ENCODE measurements at places on chromosomes 7 and 10. TPM values are rescaled to one million over a fixed set of nuclear protein-coding genes. Genes with fewer than 3 reads are reported as not detected.

PRKAR2B gene
- 41.2 TPM for polyA plus RNA-seq

OPN1SW gene
- polyA plus RNA-seq: 2.2 TPM

LIPK gene
- polyA plus RNA-seq: not detected

OR6V1 gene
- not detected for polyA plus RNA-seq

TRIM73 gene
- 7.6 TPM for polyA plus RNA-seq

GAD2 gene
- 2.9 TPM for polyA plus RNA-seq

CALML5 gene
- not detected for polyA plus RNA-seq

MINDY4 gene
- polyA plus RNA-seq: 12.2 TPM

CPED1 gene
- 43.4 TPM for polyA plus RNA-seq

FAM25C gene
- not detected for polyA plus RNA-seq

NCF1 gene
- polyA plus RNA-seq: 1.2 TPM

FAM241B gene
- 10.9 TPM for polyA plus RNA-seq

TSPAN12 gene
- polyA plus RNA-seq: 188 TPM

CHST12 gene
- polyA plus RNA-seq: 8.9 TPM

CAMK2B gene
- polyA plus RNA-seq: 1.7 TPM

DNA sequence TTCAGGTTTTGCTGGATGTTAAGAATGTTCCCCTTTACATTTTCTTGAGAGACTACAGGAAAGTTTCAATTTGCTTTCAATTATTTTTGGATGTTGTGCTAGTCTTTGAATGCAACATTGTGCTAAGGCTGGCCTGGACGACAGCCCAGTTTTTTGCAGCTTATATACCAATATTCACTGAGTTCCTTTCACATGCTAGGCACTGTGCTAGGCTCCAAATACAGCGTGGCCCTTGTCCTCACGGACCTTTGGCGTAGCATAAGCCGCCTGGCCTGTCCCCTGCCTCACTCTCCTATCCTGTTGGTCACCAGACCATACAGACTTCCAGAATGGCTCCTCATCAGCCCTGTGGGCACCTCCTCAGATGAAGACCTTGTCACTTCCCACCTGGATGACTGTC lies 19.5 kb upstream of the HSPA12A start:
- no peak for DNase-seq

DNA sequence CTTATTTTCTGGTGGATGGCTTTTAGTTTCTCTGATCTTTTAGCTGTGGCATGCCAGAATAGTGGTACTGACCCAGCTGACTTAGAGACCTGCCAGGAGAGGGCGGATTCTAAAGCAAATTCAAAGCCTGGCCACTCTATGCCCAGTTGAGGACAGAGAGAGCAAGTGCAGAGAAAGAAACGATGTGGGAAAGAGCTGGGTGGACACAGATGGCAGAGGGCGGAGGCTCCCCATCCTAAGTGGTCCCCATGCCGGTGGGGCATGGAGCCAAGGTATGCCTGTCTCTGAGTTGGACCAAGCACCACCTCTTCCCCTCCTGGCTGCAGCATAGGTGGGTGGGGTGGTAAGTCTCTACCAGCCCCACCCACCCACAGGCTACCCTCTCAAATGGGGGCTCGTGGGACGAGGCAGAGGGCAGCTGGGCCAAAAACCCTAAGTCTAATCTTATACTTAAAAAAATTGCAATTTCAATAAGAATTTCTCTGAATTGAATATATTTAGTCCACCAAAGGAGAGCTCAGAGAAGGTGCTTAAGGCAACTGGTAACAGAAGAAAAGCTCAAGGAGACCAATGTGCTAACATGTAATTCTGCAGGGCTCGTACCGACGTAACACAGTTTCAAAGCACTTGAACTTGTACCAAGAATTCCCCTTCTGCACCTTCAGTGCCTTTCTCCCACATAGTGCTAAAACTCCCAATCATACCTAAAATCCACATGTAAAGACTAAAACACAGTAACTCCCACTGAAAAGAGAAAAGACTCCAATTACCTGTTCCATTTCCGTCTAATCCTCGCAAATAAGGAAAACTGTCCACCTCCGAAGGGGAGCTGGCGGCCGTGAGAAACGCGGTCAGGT lies 85.7 kb upstream of the NMT2 start:
- peak; percentile 3 for DNase-seq

GRCh38 chr7:610531-611280 lies 91.1 kb upstream of the PDGFA start:
- no peak for DNase-seq

GRCh38 chr10:34046506-34047034 lies 712.1 kb upstream of the NRP1 start:
- no peak for DNase-seq

DNA sequence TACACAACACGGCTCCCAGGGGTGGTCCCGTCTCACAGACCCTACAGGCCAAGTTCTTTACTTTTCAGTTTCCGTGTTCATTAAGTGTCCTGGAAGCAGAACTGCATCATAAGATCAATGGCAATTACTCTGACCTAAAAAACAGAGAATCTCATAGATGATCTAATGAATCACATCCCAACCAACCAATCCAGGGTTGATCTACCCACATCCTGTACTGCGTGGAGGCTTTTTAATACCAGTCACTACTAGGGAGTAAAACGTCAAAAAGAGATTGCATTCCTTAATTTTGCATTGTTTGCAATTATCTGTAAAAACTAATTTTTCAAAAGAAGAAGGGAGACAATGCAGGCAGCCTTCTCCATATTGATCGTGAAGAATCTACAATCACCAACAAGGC lies 72.6 kb downstream of the PARD3 start:
- DNase-seq: no peak

GRCh38 chr7:100483090-100483721 lies 521 bp upstream of the NYAP1 start:
- peak; percentile 66 for DNase-seq

- no peak for DNase-seq
These were observed 22.9 kb upstream of the ANTXRL start for GRCh38 chr10:46263831-46264268.

- DNase-seq: peak; percentile 55
These were observed 675 bp upstream of the SCD start for GRCh38 chr10:100346351-100346764.

DNA sequence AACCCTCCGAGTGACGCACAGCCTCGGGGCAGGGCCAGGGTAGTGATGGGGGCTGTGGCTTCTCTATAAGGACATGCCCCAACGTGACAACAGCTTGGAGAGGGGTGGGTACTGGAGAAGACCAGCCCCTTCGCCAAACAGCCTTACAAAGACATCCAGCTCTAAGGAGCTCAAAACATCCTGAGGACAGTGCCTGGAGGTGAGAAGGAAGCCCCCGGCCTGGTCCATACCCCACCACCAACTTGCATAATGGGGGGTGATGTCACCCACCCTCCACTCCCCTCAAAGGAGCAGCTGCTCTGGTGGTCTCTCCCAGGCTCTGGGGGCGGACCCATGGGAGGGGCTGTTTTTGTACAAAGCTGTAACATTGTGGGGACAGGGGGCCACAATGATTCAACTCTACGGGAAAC lies 15.1 kb downstream of the PRSS2 start:
- no peak for DNase-seq

GRCh38 chr10:44068716-44069482 lies 316.0 kb downstream of the CXCL12 start:
- DNase-seq: no peak

GRCh38 chr10:88702848-88703597 lies 3.0 kb upstream of the LIPK start:
- DNase-seq: peak; percentile 13

DNA sequence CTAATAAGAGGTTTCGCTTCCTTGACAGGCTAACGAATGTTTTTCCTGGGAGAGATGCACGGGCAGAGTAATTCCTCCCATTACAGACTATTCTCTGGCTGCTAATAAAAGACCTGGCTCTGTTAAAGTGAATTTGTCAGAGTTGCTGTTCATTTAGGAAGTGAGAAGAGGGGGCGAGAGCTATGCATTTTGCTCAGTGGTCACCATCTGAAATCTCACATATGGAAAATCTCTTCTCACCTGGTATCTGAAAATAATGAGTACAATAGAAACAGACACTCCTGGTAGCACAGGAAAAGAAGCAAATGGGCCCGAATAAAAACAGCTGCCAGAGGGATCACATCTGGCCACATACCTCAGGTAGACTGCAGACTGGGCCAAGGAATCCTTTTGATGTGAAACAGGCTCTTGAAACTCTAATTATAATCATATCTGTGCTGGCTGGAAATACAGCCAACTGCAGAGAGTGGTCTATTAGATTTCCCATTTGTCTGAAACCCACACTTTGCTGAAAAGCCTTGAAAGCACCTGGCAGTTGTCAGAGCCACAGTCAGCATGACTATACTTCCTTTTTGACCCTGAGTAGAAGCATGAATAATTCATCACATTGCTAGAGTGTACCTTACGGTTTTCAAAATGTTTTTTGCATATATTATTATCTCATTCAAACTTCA lies 33.6 kb downstream of the AOAH start:
- DNase-seq: no peak

GRCh38 chr7:158777793-158778192 lies 51.5 kb downstream of the ESYT2 start:
- no peak for DNase-seq

DNA sequence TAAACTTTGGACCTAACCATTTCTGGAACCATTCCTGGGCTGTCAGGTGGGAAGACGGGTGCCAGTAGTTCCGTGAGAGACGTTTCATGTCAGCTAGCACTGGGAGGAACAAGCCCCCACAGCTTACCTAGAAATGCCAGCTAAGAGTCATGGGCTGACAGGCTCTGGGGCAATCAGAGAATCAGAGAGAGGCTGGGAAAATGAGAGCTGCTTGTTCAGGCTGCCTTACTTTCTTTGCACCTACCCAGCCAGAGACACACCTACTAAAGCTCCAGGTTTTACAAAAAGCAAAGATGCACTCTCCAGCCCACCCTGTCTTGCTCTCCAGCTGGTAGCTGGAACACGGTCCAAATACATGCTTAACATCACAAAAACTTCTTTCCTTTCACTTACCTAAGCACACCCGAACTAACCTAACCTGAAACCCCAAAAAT lies 688 bp downstream of the PTN start:
- DNase-seq: peak; percentile 27

DNA sequence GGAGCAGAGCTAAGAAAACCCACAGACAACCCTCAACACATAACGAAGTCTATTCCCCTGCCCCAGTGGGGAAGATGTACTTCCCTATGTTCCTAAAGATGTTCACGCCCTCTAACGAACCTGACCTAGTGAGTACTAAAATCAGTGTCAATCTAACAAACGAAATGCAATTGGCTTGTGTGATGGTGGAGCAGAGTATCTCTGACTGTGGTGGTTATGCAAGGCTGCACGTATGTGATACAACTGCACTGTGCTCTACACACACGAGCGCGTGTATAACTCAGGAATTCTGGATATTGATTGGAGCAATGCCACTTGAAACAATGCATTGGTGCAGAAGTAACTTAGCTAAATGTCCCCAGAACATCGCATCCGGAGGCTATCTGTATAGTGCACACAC lies 1.3 kb downstream of the ANKRD16 start:
- DNase-seq: no peak

- peak; percentile 72 for DNase-seq
These were observed 67.8 kb downstream of the EGFR start for GRCh38 chr7:55086413-55087201.

DNA sequence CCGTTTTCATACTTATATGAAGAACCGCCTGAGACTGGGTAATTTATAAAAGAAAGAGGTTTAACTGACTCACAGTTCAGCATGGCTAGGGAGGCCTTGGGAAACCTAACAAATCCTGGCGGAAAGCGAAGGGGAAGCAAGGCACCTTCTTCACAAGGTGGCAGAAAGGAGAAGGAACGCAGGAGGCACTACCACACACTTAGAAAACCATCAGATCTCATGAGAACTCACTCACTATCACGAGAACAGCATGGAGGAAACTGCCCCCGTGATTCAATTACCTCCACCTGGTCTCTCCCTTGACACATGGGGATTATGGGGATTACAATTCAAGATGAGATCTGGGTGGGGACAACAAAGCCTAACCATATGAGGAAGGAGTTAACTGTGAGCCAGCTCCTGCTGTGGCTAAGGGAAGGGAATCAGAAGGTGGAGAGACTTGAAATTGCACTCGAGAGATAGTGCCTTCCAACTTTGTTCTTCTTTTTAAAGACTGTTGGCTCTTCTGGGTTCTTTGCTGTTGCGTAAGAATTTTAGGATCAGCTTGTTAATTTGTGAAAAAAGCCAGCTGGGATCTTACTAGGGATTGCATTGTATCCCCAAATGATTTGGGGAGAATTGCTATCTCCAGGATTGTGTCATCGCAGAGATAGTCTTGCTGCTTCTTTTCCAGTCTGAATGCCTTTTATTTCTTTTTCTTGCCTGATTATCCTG lies 21.0 kb downstream of the OPTN start:
- DNase-seq: no peak

DNA sequence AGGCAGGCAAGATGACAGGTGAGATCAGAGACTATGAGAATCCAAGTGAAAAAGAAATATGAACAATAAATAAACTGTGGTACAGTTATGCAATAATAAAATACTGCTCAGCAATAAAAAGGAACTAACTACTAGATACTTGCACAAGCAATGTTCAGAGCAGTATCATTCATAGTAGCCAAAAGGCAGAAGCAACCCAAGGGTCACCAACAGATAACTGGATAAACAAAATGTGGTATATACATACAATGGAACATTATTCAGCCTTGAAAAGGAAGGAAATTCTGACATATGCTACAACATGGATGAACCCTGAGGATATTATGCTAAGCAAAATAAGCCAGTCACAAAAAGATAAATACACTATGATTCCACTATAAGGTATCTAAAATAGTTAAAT lies 76.9 kb upstream of the KCNIP2 start:
- no peak for DNase-seq

DNA sequence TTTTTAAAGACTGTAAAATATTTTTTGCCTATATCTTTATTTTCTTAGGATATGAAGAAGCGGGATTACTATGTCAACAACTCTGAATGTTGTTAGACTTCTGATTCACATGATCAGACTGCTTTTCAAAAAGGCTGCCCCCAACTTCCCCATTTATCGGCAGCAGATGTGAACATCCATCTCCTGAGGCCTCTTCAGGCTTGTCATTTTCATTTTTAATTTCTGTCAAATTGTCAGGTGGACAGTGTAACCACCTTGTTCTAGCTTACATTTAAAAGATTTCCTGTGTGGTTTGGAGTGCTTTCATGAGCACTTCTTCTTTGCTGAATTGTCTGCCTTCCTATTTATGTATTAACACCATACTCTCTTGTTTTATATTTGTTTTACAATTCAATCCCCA lies 78.8 kb upstream of the GSDME start:
- no peak for DNase-seq

- DNase-seq: no peak
These were observed 872.3 kb upstream of the PHF14 start for GRCh38 chr7:10101351-10101750.

DNA sequence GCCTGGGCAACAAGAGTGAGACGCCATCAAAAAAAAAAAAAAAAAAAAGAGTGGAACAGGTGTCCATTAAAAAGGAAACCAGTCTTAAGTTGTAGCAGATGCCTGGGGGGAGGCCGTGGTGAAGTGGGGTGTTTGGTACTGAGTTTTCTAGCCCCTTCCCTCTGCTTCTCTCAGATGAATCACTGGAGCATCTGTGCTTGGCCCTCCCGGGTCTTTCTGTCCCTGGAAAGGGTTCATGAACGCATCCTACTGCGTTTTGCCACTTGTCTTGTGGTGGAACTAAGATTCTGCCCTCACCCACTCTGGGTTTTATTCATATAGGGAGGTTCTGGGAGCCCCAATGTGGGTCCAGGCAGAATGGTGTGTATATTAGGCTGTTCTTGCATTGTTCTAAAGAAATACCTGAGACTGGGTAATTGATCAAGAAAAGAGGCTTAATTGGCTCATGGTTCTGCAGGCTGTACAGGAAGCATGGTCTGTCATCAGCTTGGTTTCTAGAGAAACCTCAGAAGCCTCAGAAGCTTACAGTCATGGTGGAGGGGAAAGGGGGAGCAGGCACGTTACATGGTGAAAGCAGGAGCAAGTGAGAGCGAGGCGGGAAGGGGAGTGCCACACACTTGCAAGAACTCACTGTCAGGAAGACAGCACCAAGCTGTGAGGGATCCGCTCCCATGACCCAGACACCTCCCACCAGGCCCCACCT lies 63.5 kb downstream of the CAMK1D start:
- no peak for DNase-seq
